ENCODE measurements at places on chromosomes 1 and 21.
A peak's percentile ranks its signal among the peaks of the same experiment; 100 is the strongest.

GRCh38 chr1:168164771-168165170 is 14.0 kb upstream of the TIPRL start:
- no peak for DNase-seq

DNA sequence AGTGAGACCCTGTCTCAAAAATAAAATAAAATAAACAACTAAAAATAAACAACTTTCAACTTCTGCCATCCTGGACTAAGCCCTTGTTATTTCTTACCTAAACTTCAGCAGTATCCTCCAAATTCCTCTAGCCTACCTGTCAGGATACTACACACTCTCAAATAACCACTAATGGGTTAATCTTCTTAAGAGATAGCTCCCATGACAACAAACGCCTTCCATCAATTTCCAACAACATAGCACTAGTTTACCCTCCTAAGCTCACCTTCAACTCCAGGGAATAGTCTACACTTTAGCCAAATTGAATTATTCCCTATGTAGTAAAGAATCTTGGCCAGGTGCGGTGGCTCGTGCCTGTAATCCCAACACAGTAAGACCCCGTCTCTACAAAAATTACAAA is 11.3 kb downstream of the AUNIP start:
- DNase-seq = no peak

DNA sequence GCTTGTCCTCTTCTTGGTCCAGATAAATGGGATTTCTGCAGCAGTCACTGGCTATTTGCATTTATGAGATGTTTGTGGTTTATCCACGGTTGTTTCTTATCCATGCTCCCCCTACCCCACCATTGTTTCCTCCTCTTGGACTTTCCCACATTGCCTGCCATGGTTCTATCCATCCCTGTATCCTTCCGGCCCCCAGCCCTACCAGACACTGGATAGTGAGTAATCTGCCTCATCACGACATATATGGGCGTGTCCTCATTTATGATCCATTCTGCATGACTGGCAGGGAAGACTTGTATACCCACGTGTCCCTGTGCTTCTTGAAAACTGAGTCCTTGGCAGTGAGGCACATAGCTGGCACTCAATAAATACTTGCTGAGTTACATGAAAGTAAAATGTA is 40.1 kb downstream of the CACNA1S start:
- DNase-seq = no peak

- DNase-seq = no peak
Measured at GRCh38 chr1:183021405-183022201, 1.6 kb upstream of the LAMC1 start.

DNA sequence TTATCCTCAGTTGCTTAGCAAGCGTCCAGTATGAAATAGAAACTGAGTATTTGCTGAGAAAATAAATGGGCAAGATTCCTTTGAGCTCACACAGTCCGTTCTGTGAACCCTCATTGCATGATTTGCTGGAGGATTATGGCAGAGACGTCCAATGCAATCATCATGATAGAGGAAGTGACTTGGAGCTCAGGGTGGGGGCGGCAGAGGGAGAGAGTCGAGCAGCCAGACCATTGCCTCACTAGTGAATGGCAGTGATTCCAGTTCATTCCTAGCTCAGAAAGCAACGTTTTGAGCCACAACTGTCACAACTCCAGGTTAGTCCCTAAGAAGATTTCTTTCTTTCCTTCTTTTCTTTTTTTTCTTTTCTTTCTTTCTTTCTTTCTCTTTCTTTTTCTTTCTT is 27.5 kb upstream of the COL9A2 start:
- DNase-seq = no peak

- no peak for DNase-seq
Measured at GRCh38 chr1:198878566-198878965, 239.7 kb downstream of the PTPRC start.

DNA sequence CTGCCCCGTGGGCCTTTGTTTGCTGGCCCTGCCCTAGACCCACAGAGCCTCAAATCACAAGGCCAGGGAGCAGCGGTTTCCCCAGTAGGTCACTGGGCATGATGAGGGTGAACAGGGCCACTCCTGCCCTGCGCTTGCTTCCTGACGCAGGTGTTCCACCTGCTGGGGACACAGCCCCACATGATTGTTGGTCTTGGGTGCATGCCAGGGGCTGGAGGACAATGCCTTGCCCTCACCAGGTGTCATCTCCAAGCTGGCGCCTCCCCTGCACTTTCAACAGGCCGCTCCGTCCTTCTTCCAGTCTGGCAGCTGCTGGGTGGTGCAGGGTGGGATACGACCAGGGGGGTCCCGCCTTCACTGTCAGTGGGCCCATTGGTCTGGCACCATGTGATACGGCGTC is 24.3 kb downstream of the IL10RB start:
- no peak for DNase-seq

DNA sequence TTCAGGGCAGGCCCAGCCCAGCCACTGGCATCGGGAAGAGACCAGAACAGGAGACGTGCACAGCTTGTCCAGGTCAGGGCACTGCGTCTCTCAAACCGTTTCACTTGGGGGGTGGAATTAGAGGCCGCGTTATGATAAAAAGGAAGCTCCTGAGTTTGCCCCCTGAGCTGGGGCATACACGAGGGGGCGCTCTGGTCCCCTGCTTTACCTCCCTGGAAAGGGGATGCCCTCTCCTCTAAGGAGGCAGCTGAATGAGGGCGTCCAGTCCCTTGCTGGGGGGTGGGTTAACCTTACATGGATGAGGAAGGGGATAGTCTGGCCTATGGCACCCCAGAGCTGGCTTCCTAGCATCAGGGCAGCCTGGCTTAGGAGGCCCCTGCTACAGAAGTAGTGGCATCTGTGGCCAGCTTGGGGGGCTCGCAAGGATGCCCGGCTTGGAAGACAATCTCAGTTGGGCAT is 2.3 kb downstream of the MYOG start:
- no peak for DNase-seq

GRCh38 chr1:241352401-241352800 is 4.6 kb downstream of the RGS7 start:
- DNase-seq = no peak

GRCh38 chr1:172547071-172547470 is 14.1 kb downstream of the SUCO start:
- DNase-seq = no peak

GRCh38 chr1:243440406-243440805 is 184.6 kb downstream of the SDCCAG8 start:
- DNase-seq = peak; percentile 74

DNA sequence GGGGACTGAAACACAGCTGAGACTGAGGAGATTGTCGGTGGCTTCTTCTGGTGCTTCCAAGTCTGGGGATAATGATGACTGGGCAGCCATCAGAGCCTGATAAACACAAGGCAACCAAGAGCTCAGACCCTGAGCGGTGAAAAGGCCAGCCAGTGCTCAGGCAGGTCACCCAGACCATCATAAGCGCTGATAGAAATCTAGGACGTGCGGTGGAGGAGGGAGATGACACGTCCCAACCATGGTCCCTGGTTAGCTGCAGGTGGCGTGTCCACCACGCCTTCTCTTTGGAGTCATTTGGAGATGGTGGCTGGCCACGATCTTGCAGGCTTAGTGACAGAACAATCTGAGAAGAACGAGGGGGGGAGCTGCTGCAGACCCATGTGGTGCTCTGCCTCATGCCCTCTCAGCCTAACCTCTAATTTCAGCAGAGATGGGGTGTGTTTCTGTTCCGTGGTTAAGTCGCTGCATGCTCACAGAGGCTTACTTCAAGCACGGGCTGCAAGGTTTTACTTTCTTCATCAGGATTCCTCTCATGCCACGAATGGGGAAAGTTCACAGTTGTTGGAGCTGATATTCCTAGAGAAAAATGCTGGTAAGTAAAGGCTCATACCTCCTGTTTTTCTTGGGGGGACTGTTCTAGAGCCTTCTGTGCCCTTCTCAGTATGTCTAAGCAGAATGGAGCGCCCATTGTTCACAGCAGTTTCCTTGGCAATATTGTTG is 17.4 kb upstream of the IGSF5 start:
- no peak for DNase-seq

DNA sequence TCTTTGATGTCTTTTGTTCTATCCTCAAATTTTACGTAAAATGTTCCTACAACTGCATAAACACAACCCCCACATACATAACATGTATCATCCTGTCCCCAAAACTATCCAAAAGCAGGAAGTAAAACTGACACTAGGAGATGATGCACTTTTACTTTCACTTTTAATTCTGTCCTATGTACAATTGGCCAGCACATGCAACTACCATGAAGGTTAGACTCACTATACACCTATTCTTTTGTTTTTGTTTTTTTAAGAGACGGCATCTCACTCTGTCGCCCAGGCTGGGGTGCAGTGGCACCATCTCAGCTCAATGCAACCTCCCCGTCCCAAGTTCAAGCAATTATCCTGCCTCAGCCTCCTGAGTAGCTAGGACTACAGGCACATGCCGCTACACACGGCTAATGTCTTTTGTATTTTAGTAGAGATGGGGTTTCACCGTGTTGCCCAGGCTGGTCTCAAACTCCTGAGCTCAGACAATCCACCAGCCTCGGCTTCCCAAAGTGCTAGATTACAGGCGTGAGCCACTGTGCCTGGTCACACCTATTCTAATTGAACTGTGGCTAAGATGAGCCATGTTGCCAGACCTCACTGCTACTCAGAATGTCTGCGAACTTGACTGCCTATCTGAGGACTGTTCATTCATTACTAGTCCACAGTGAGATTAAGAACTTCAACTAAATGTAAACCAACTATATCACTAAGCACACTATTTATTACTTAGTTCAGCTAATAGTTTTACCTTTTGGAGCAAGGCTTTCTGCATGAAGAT is 48.0 kb downstream of the TOR3A start:
- DNase-seq = no peak

DNA sequence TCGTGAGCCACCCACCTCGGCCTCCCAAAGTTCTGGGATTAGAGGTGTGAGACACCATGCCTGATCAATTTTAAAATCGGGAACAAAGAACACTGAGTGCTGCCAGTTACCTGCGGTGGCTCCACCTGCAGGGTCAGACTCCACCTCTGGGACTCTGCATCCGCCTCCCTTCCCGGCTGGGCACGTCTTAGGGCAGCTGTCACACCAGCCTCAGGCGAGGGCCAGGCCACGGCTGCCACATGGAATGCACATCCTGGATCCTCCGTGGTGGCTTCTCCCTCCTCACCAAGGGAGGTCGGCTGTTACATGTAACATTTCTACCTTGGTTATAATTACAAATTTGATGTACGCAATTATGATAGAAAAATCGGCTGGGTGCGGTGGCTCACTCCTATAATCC is 5.9 kb upstream of the MXRA8 start:
- no peak for DNase-seq

- DNase-seq = no peak
Measured at GRCh38 chr1:212284332-212284743, 872 bp upstream of the PPP2R5A start.

- DNase-seq = no peak
Measured at GRCh38 chr1:221286399-221286798, 407.2 kb downstream of the HLX start.

- no peak for DNase-seq
Measured at GRCh38 chr1:199983531-199983930, 44.0 kb upstream of the NR5A2 start.

- no peak for DNase-seq
Measured at GRCh38 chr1:84876353-84876752, 16.7 kb downstream of the LPAR3 start.

- DNase-seq = no peak
Measured at GRCh38 chr1:27116232-27116631, 38.7 kb downstream of the SLC9A1 start.

GRCh38 chr1:1347663-1348419 is 1.4 kb downstream of the DVL1 start:
- peak; percentile 72 for DNase-seq

- DNase-seq = no peak
Measured at GRCh38 chr1:185679220-185679619, 55.0 kb upstream of the HMCN1 start.

DNA sequence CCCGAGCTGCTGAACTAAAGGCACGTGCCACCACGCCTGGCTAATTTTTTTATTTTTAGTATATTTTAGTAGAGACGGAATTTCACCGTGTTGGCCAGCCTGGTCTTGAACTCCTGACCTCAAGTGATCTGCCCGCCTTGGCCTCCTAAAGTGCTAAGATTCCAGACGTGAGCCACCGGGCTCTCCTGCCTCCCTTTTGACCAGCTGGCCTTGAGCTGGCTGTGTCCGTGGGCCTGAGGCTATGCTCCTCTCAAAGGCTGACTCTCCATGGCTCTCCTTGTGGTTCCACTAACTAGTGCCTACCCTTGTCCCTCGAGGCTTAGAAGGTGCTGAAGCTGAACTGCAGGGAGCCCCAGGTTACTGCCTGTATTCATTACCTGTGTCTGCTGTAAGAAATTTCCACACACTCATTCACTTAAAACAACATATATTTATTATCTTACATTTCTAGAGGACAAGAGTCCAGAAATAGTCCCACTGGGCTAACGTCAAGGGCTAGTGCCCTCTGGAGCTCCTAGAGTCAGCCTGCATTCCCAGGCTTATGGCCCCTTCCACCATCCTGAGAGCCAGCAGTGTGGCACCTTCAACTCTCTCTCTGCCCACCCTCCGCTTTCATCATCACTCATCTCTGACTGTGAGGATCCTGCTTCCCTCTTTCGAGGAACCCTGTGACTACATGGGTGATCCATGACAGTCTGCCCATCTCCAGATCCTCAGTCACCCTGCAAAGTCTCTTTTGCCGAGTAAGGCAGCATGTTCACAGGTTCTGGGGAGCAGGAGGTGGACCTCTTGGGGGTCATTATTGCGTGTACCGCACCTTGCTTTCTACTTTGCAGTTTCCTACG is 34.9 kb downstream of the ETS2 start:
- no peak for DNase-seq

GRCh38 chr1:9419369-9420041 is 119.8 kb upstream of the SLC25A33 start:
- no peak for DNase-seq

DNA sequence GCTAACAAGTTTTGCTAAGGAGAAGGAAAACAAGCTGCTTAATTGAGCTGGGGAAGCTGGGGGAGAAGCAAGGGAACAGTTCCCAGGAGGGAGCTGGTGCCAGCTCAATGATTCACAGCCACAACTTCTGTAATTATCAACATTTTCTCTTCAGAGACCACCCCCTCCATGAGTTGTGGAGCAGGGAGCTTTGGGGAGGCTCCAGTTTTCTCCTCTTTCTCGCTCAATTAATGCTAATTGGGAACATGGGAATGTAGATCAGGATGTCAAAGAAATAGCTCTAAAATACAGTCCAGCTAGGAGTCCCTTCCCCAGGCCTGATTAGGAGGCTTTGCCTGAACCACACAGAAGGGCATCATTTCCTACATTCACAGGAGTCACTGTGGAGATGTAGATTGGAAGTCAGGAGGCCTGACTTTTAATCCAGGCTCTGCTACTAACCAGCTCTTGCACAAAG is 12.1 kb upstream of the MNDA start:
- DNase-seq = no peak

DNA sequence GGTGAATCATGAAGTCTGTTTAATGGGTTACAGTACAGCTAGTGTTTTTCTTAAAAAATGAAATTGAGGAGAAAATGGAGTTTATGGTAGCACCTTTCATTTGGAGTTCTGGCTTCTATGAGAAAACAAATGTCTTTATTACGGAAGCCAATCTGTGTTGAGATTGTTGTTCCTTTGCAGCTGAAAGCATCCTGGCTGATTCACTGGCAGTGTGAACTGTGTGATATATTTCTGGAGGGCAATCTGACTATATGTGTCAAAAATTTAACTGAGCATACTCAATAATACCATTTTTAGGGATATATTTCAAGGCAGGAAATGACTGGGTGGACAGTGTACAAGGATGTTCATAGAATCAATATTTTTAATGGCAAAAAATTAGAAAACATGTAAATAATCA is 46.6 kb upstream of the LYST start:
- DNase-seq = no peak
